ENCODE measurements at places on chromosomes 3 and 15.

DNA sequence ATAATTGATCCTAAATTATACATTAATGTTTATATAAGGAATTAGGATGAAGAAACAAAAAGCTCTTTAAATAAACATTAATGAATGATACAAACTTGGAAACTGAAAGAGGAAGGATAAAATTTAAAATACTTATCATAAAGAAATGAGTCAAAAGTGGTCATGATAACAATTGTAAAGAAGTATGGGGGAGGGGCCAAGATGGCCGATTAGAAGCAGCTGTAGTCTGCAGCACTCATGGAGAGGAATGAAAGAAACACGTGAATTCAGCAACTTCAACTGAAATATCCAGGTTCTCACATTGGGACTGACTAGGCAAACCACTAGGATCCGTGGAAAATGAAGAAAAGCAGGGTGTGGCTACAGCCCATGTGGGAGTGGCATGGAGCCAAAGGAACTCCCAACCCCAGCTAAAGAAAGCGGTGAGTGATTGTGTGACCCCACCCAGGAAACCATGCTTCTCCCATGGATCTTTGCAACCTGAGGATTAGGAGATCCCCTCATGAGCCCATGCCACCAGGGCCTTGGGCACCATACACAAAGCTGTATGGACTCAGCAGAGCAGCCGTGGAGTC is 13.1 kb upstream of the CP start:
- no peak for DNase-seq

DNA sequence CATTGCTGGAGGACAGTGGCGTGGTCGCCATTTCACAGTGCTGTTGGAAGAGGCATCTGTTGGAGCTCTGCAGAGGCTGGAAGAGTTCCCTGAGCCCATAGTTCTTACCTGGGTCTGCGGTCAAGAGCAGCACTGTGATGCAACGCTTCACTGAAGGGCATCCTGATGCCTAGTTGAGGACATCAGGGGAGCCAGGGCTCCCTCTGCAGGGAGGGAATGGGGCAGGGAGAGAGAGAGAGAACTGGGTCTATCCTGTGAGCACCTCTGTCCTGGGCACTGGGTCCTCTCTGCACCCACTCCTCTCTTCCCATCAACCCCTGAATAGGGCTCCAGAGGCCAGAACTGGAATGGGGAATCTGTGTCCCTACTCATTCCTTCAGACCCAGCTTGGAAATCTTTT is 23.9 kb upstream of the MOBP start:
- no peak for DNase-seq

- DNase-seq: peak; percentile 72
Observed at GRCh38 chr3:119570229-119570628, 9.1 kb upstream of the ADPRH start.

DNA sequence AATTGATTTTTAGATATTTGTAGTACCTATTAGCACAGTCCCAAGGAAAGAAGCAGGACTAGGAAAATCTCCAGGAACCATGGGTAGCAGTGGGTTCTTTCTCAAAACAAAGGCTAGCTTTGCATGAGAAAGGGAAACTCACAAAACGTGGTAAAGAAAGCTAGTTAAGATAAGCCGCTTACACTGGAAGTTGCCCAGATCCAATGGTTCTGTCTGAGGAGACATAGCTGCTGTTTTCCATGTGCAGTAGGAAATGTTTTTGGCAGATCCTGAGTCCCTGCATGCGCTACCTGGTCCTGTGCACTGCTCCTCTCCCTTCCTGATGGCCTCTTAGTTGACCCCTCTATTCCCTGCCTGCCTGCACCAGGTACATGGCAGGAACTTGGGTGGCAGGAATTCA is 60.4 kb downstream of the TFG start:
- no peak for DNase-seq

DNA sequence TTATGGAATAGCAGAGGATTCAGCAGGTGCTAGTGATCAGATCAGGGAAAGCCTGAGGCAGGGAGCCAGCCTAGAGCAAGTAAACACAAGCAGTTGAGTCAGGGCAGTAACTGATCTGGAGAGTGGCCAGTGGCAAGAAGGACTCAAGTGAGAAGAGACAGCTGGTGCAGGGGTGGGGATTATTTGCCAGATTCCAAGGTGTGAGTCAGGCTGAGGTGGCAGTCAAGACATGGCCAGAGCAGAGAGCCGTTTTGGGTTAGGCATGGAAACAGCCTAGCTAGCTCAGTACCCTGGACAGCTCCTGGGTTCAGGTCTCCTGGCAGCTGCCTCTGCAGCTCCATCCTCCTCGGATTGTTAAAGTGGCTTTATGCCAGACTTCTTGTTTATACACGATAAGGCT is 281.9 kb upstream of the ONECUT1 start:
- DNase-seq: peak; percentile 20
